ENCODE measurements at places on chromosomes 13 and 19. TPM values are rescaled to one million over a fixed set of nuclear protein-coding genes. Genes with fewer than 3 reads are reported as not detected.

DNA sequence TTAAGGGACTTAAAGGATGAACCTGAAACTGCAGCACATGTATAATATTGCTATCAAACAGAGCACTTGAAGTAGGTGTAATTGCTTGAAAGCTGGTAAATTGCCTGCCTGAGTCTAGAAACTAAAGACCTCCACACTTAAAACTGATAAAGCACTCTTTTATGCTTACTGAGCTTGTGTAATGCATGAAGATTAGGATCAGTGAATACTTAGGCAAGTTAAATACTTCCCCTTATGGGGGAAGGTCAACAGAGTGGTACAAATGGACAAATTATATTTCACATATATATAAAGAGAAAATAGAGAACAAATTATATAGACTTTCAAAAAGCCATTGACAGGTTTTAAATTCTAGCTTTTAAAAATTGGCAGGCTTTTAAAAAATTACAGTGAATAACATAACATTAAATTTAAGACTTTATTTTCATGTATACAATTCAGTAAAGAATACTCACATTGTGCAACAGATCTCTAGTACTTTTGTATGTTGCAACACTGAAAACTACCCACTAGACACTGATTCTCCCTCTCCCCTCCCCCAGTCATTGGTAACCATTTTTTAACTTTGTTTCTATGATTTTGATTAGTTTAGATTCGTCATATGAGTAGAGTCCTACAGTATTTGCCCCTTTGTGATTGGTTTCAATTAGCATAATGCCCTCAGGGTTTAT, 23.9 kb downstream of the PIBF1 start:
- no peak for DNase-seq

DNA sequence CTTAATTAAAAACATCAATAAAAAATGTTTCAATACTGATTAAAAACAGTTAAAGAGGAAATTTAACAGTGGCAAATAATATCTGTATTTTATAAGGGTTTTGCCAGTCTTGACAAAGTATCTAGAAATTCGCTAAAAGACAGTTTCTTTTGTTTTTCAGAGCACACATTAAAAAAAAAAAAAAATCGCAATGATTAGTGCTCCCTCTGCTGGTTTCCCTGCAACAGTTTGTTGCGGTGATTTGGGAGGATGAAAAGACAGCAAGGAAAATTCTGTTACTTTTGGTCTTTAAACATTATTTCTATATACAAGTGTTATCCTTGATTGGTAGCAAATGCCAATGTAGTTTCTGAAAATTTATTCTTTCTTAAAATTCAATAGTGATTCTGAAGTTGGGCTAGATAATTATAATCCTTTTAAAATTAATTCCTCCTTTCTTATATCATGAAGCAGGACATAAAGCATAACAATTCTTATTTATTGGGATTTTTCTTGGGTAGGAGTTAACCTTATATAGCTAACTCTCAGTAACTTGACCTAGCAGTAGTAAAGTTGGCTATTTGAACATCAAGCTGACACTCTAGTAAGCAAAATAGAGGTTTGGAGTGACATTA, 23.1 kb upstream of the SPRY2 start:
- DNase-seq, result no peak

DNA sequence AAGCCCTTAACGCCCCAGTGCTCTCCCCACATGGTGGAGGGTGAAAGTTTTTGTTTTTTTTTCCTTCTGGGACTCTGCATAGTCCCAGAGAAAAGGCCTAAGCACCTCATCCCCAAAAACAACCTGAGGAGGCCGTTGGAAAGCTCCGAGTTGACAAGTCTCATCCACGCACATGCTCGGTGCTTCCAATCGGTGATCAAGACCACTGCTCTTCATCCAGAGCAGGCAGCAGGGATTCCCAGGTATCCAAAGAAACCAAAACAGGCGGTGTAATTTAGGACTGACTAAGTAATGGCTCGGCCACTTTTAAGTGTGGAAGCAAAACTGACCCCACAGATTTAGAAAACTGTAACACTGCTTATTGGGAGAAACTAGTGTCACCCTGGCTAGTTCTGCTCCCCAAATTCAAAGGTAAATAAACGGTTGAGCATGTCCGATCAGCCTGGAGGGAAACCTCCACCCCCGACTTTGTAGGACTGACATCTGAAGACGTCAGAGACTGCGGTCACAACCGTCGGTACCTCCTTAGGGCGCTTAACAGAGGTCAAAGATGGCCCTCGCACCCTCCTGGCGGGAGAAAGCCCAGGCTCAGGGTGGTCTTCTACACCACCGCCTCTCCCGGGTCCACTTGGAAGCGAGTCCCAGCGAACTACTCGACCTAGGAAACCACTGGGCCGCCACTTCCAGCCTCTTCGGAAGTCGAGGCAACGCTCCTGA, 997 bp upstream of the ZNF446 start:
- no peak for DNase-seq

DNA sequence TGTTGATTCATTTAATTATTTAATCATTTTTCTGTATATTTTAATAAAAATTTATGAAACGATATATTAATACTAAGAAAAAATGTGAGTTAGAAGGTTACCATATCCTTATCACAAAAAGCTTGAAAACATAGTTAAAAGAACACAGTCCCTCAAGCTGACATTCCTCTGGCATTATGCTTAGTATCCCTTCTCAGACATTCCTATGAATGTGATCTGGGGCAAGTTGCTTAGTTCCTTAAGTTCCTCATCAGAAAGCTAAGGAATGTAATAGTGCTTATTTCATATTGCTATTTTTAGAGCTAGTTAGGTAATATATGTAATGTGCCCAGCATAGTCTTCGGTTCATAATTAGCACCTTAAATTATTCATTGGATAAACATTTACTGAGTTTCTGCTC, 122.8 kb downstream of the MTUS2 start:
- DNase-seq, result no peak

DNA sequence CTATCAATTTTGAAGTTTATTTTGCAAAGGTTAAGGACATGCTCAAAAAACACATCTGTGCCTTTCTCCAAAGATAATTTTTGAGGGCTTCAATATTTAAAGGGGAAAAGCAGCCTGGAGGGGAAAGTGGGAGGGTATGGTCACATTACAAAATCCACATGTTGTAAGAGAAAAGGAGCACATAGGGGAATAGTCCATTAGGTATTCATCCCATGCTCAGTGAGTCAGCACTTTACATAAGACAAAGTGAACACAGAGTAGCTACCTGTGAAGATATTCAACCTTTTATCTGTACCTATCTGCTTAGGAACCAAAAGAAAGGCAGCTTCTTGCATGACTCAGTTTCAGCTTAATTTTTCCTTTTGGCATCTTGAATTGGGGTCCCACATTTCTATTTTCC, 932.0 kb downstream of the SLITRK6 start:
- DNase-seq, result no peak

GRCh38 chr19:51637362-51637978, 7.3 kb upstream of the SIGLEC5 start:
- no peak for DNase-seq

DNA sequence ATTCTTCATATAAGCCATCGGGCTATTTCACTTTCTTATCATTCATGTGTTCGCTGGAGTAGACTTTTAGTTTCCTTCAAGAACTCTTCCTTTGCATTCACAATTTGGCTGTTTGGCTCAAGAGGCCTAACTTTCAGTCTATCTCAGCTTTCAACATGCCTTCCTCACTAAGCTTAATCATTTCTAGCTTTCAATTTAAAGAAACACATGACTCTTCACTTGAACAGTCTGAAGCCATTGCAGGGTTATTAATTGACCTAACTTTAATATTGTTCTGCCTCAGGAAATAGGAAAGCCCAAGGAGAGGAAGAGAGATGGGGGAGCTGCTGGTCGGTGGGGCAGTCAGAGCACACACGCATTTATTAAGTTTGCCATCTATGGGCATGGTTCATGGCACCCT, 158.1 kb downstream of the SUCLA2 start:
- DNase-seq, result peak; percentile 24

DNA sequence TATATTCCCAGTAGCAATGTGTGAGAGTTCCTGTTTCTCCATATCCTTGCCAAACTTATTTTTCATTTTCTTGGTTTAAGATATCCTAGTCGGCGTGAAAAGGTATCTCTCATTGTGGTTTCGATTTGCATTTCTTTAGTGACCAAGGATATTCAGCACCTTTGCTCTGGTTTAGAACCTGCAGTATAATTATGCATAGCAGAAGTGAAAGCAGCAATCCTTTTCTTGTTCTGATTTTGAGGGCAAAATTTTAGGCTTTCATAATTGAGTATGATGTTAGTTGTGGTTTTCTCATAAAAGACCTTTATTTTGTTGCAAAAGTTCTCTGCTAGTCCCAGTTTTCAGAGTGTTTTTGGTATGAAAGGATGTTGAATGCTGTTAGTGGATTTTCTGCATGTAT, 491.0 kb downstream of the FGF9 start:
- no peak for DNase-seq

- peak; percentile 70 for DNase-seq
Observed at GRCh38 chr19:8580710-8581281, 3.6 kb upstream of the MYO1F start.

- DNase-seq, result no peak
Observed at GRCh38 chr13:103358255-103358932, 292.2 kb upstream of the SLC10A2 start.

GRCh38 chr13:25587326-25587980, 215.7 kb downstream of the ATP8A2 start:
- DNase-seq, result no peak

DNA sequence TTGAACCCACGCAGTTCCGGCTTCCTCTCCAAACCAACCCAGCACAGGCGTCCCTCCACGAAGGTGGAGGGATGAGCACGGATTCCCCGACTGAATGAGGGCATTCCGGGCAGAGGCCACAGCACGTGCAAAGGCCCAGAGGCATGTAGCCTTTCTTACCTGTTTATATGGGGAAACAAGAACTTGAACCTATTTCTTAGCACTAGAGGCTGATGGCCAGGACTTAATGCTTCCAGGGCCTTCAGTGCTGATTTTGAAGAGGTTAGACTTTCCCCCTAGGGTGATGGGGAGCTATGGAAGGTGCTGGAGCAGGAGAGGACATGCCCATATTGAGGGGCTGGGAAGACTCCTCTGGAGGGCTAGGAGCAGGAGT, 2.0 kb downstream of the MAST3 start:
- DNase-seq, result no peak

DNA sequence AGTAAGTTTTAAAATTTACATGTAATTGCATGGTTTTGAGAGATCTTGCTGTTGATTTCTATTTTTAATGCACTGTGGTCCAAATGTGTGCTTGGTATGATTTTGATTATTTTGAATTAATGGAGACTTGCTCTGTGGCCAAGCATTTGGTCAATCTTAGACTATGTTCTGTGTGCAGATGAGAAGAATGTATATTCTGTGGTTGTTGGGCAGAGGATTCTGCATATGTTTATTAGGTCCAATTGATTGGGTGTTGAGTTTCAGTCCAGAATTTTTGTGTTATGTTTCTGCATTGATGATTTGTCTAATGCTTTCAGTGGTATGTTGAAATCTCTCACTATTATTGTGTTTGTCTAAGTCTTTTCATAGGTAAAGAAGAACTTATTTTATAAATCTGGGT, 82.3 kb downstream of the TDRD3 start:
- DNase-seq, result no peak

- no peak for DNase-seq
Observed at GRCh38 chr13:47046706-47047105, 149.9 kb upstream of the HTR2A start.

- no peak for DNase-seq
Observed at GRCh38 chr19:34556488-34556887, 74.9 kb downstream of the WTIP start.

- DNase-seq, result no peak
Observed at GRCh38 chr13:113162783-113163685, 4.6 kb downstream of the PROZ start.

GRCh38 chr19:47274891-47275761, 441 bp downstream of the INAFM1 start:
- DNase-seq, result no peak

- no peak for DNase-seq
Observed at GRCh38 chr19:39833160-39833463, 850 bp downstream of the DYRK1B start.

GRCh38 chr19:4636151-4636717, 3.1 kb upstream of the TNFAIP8L1 start:
- DNase-seq, result no peak

GRCh38 chr13:29050719-29051118, 230.6 kb downstream of the MTUS2 start:
- no peak for DNase-seq

GRCh38 chr13:106594980-106595379, 27.0 kb upstream of the ARGLU1 start:
- DNase-seq, result no peak

DNA sequence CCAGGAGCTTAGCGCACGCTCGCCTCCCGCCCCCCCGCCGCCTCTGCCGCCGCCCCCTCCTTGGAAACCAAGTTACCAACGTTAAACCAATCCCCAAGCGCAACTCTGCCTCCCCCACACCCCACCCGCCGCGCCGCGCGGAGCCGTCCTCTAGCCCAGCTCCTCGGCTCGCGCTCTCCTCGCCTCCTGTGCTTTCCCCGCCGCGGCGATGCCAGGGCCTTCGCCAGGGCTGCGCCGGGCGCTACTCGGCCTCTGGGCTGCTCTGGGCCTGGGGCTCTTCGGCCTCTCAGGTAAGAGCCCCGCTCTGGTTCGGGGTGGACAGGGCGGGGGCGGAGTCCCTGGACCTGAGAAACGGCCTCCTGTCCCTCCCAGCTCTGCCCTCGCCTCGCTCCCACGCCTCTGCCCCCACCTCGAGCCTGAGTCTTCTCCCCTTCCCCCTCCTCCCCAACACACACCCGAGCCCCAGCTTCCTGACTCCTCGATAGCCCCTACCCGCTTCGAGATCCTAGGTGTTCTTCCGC, at the start of gene ICAM5:
Gene ICAM5 (plus strand): TSS at position 117 of the 521 bp plus-strand sequence. CDS start 92 bp downstream, at position 209.
- DNase-seq, result no peak

GRCh38 chr13:76632401-76633044, 253.7 kb downstream of the KCTD12 start:
- no peak for DNase-seq

GRCh38 chr19:4363571-4364304, 20.4 kb downstream of the MPND start:
- DNase-seq, result no peak

PRSS57 gene
- 0.35 TPM for polyA plus RNA-seq

ZNF528 gene
- 39.0 TPM for polyA plus RNA-seq

OR7A5 gene
- polyA plus RNA-seq, result 0.04 TPM

ZNF264 gene
- polyA plus RNA-seq, result 23.1 TPM

ZNF99 gene
- polyA plus RNA-seq, result 0.55 TPM

PBX4 gene
- polyA plus RNA-seq, result 3.8 TPM

RABAC1 gene
- polyA plus RNA-seq, result 103 TPM

SYNGR4 gene
- 0.69 TPM for polyA plus RNA-seq

CEACAM4 gene
- 0.16 TPM for polyA plus RNA-seq

PNMA8B gene
- polyA plus RNA-seq, result 4.0 TPM

GPR4 gene
- polyA plus RNA-seq, result 5.5 TPM

PLK5 gene
- 0.13 TPM for polyA plus RNA-seq

CEACAM6 gene
- 0.34 TPM for polyA plus RNA-seq

TSSK6 gene
- 0.89 TPM for polyA plus RNA-seq

WDR18 gene
- polyA plus RNA-seq, result 33.6 TPM

CD70 gene
- not detected for polyA plus RNA-seq

LCP1 gene
- polyA plus RNA-seq, result 10.3 TPM

SHISA2 gene
- 62.6 TPM for polyA plus RNA-seq

RNF225 gene
- polyA plus RNA-seq, result not detected

ZNF723 gene
- polyA plus RNA-seq, result not detected

NLRP7 gene
- polyA plus RNA-seq, result not detected
